Fibroblast of villous mesenchyme (primary cell): ENCODE measurements at places on chromosomes 2 and 18. TPM values are rescaled to one million over a fixed set of nuclear protein-coding genes. Genes with fewer than 3 reads are reported as not detected.

- DNase-seq, result no peak
Observed at GRCh38 chr2:202847693-202848524, 23.7 kb downstream of the ICA1L start.

GRCh38 chr2:149000158-149000938 is 38.2 kb upstream of the LYPD6B start:
- no peak for DNase-seq

The TUBA4B gene
- total RNA-seq, result not detected in 2 replicates

The TCF23 gene
- total RNA-seq, result not detected in 2 replicates

DNA sequence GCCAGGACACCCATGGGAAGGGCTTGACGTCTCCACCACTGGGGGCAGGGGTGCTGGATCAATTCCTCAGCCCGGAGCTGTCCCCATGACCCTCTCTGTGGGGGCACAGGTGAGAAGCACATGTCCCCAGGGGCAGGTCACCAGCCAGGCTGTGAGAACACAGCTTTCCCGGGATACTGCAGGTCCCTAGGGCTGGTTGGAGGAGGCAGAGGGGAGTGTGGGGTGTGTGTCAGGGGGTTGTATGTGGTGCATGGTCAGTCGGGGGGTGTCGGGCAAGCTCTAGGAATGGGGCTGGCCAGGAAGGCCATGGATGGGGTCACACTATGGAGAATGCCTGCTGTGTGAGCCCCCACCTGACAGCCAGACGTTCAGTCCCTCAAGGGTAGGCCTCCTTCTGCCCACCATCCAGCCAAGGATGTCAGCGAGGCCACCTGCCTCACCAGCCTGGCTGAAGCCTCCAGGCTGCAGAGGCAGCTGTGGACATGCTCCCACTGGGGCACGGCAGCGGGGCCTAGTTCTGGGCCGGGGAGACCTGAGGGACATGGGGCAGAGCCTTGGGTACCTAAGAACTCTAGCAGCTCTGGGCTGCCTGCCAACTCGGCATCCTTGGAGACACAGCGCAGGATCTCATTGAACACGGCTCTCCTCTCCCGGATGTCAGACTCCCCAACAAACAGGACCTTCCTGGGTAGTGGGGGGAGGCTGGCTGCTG is 10.3 kb downstream of the HS1BP3 start:
- DNase-seq, result no peak

The CD8B gene
- total RNA-seq, result not detected in 2 replicates

- no peak for DNase-seq
Observed at GRCh38 chr2:53216805-53217204, 550.8 kb upstream of the CHAC2 start.

The CPLX4 gene
- total RNA-seq, result under 0.01 TPM in 1 of 2 replicates, not detected in the other

- DNase-seq, result no peak
Observed at GRCh38 chr2:222120933-222121332, 177.9 kb downstream of the PAX3 start.

GRCh38 chr2:152012697-152013096 is 86.1 kb downstream of the CACNB4 start:
- no peak for DNase-seq

DNA sequence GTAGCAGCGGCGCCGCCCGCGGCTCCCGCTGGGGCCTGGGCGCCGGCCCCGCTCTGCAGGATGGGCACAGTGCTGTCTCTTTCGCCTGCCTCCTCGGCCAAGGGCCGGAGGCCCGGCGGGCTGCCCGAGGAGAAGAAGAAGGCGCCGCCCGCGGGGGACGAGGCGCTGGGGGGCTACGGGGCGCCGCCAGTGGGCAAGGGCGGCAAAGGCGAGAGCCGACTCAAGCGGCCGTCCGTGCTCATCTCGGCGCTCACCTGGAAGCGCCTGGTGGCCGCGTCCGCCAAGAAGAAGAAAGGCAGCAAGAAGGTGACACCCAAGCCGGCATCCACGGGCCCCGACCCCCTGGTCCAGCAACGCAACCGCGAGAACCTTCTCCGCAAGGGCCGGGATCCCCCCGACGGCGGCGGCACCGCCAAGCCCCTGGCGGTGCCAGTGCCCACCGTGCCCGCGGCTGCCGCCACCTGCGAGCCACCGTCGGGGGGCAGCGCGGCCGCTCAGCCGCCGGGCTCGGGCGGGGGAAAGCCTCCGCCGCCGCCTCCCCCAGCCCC is 369 bp downstream of the CDK5R2 start:
- no peak for DNase-seq

- DNase-seq, result peak; percentile 34
Observed at GRCh38 chr2:98805412-98806171, 74.7 kb upstream of the MGAT4A start.

- no peak for DNase-seq
Observed at GRCh38 chr2:5846881-5847280, 154.7 kb downstream of the SOX11 start.

- DNase-seq, result peak; percentile 83
Observed at GRCh38 chr18:22558945-22559385, 141.2 kb upstream of the CTAGE1 start.

DNA sequence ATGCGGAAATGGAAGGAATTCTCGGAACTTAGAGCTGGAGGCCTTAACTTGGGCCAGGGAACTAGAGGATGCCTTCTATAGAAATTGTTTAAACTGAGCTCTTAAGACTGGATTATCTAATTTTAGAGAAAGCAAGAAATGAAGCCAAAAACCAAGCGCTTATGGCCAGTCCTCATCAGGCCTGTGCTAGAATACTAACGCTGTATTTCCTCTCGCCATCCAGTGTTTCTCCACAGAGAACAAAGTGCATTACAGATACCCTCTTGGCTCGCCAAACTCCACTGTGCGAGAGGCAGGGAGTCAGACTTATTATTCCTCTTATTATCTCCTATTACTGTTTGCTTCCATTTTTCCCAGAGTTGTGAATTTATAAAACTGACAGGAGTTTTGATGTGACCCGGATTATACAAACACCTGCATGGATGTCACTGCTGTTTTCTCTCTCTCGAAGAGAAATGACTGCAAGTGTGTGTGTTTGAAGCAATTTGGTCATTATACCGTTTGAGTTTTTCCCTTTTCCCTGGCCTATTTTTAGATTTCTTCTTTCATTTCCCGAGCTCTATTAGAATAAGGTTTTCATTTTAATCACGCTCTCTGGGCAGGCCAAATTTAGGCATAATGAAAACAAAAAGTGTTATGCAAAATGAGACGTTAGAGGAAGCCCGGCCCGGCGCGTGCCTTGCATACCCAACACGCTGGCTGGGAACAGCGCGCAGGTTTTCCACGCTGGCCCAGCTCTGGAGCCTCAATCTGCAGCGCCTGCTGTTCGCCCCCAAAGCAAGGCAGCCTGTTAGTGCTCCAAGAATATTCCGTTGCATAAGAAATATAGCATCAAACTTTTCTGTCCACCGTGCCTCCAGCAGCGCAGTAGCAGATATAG is 103.3 kb downstream of the ALK start:
- DNase-seq, result no peak

The PLCD4 gene
- 0.97 and 2.2 TPM in 2 replicates for total RNA-seq

The NOL4 gene
- not detected in 2 replicates for total RNA-seq

DNA sequence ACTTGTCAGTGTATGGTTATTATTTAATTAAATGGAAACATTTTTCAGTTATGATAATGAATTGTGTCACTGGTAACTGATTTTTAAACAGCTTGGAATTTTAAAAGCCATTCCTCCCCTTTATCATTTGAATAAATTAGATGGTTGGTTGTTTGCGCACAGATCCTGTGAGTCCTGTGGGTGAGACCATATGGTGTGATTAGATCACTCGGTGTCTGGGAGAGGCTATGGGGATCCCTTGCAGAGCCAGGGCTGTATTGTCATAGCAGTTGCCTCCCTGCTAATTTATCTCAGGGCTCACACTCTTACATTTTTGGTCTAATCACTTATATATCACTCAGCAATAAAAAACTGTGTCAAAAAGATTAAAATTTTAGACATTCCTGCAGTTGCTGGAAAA is 133.5 kb downstream of the ASXL3 start:
- no peak for DNase-seq

DNA sequence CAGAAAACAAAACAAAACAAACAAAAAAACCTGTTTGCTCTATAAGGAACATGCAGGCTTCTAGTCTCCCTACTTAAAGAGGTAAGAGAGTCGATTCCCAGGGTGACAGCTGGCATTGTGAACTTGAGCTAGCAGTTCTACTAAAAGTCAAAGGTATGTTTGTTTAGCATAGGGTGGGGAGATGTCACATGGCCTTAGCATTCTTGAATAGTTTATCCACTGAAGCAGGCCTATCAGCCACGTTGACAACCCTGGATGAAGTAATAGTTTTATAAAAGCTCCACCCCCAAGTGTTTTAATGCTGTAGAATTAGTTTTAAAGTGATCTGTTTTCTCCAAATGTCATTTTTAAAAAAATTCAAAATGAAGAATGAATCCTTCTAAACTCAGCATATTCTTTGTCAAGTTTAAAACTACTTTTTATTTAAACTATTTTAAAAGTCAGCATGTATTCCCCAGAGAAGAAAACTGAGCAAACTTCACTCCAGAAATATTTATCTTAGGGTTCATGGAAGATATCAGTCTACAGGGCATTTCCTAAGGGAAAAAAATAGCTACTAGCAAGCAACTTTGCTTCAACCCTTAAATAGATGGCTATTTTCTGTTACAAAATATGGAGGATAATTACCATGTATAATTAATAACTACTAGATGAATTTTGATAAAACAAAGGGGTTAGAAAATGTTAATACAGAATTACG is 1.7 kb downstream of the MYOM1 start:
- no peak for DNase-seq

The GPR17 gene
- total RNA-seq, result not detected in 2 replicates

GRCh38 chr2:215392687-215393270 is 43.1 kb downstream of the FN1 start:
- DNase-seq, result no peak

The OSR1 gene
- total RNA-seq, result 2.2 and 4.5 TPM in 2 replicates

DNA sequence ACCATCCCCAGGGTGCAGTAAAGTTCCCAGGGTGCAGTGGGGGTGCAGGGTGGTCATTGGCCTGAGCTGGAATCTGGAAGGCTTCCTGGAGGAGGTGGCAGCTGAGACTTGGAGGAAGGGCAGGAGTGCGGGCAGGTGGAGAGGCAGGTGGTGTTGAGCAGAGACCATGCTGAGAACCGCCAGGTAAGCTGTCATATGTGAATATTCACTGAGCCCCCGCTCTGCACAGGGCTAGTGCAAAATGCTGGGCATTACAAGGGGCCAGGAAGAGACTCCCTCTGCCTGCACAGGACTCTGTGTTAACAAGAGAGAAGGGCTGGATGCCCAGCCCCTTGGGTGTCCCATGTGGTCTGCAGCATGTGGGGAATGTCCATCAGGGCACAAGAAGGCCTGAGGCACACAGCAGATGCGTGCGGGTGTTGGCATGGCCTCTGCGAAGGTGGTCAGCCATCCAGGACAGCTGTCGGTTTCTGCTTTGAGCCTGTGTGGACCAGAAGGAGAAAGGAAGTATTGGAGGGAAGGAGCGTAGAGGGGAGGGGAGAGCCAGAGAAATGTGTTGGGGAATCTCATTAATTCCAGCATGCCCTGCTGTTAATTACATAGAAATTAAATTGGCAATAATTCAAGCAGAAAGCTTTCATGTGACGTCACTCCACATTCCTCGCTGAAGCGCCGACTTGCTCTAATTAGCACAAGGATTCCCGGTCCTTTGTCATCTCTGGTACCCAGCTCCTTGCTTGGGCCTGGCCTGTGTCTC is 62.8 kb upstream of the OTOS start:
- no peak for DNase-seq

- peak; percentile 75 for DNase-seq
Observed at GRCh38 chr18:48932822-48933510, 17.8 kb downstream of the SMAD7 start.
